ENCODE measurements at places on chromosomes 7 and 10. TPM values are rescaled to one million over a fixed set of nuclear protein-coding genes. Genes with fewer than 3 reads are reported as not detected.
A peak's percentile ranks its signal among the peaks of the same experiment; 100 is the strongest.

Gene CPA2
- 0.14 TPM for total RNA-seq

Gene BCAP29
- 52.0 TPM for total RNA-seq

Gene IGFBP3
- 0.41 TPM for total RNA-seq

GRCh38 chr7:2894118-2894940 is 50.2 kb upstream of the GNA12 start:
- DNase-seq, result peak; percentile 34

GRCh38 chr7:24899905-24900304 is 80.1 kb downstream of the OSBPL3 start:
- no peak for DNase-seq
